Mesenchymal stem cell (in vitro differentiated cells and primary cell): ENCODE measurements at places on chromosomes 5 and 9.
A peak's percentile ranks its signal among the peaks of the same experiment; 100 is the strongest.

GRCh38 chr5:80275347-80275746, 19.5 kb upstream of the SERINC5 start:
- peak; percentile 18 for DNase-seq

- DNase-seq, result peak; percentile 68
Observed at GRCh38 chr5:122076050-122076461, 2.0 kb downstream of the LOX start.

DNA sequence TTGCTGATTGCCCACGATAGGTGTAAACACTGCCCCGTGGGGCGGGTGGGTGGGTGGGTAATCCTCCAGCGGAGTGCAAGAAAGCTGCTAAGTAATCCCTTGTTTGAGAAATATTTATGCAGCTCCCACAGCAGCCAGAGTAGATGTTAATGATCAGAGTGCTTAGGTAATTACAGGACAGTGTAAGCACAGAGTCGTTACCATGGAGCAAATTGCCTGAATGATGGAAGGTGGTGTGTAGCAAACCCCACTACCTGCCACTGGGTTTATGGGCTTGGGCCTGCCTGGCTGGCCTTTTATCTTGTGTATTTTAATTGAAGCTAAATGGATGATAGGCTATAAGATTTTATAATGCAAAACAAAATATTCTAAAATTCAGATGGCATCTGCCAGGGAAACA, 110.0 kb downstream of the COL5A1 start:
- no peak for DNase-seq

- no peak for DNase-seq
Observed at GRCh38 chr9:23615569-23615968, 210.5 kb downstream of the ELAVL2 start.

DNA sequence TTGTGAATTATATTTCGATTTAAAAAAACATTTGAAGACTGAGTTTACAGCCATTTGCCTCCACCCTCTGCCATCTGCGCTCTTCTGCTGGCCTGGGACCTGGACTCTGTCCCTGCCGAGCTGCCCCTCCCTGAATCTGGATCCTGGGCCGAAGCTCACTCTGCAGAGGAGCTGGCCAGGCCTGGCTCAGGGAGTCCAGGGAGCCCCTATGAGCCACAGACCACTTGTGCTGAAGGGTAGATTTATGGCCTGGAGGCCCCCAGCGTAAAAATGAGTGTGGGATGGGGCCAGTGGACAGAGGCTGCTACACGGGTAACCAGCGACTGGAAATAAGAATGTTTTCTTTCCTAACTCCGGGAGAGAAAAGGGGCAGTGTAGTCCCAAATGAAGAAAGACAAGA, 129.8 kb downstream of the FGF18 start:
- DNase-seq, result no peak

DNA sequence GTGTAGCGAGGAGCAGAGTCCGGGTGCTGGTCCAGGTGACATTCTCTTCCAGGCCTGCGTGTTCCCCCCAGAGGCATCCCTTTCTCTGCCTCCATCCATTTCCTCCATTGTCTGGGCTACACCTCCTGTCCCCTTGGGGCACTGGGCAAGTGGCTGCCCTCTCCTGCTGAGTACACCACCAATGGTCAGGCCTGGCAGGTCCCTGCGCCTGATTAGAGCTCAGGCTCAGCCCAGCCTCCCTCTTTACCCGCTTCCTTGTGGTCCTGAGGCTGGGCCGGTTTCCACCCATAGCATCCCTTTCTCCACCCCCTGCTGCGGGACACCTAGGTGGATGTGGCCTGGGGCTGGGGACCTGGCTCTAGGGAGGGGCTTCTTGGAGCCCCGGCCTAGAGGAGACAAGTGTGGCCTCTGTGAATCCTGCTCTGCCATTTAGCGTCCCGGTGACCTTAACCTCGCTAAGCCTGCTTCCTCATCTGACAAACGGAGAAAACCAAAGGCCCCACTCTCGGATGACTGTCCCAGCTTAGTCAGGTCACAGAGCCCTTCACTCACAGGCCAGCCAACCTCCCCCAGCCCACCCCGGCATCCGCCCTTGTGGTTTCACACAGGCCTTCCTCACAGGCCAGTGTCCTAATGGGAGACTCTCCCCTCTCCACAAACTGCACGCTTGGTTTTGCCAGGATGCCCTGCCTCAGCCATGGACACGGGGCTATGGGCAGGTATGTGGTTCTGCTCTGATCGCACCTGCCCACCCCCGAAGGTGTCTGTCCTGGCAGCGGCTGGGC, 12.9 kb downstream of the DOLPP1 start:
- DNase-seq, result no peak

GRCh38 chr5:124952566-124952965, 206.1 kb upstream of the ZNF608 start:
- DNase-seq, result no peak

GRCh38 chr9:135500071-135500524, 384 bp upstream of the MRPS2 start:
- DNase-seq, result no peak

- DNase-seq, result no peak
Observed at GRCh38 chr5:6711409-6712141, 1.7 kb upstream of the TENT4A start.

- peak; percentile 73 for DNase-seq
Observed at GRCh38 chr5:142316051-142316450, 8.8 kb downstream of the SPRY4 start.

DNA sequence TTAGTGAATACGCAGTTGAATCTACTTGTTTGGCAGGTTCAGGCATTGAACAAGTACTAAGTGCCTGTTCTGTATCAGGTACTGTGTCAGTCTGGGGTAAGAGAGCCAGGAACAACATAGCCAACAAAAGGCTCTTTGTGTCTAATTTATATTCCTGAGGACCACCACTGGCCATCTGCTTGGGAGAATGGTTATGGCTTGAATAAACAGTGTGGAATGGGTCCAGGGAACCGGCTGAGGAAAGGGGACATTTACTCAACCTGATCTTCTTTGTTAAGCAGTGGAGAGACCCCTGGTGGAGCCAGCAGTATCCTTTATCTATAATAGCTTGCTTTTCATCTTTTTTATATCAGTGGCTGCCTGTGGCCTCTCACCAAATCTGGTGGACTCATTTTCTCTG, 38.6 kb downstream of the EXOSC2 start:
- DNase-seq, result peak; percentile 15

DNA sequence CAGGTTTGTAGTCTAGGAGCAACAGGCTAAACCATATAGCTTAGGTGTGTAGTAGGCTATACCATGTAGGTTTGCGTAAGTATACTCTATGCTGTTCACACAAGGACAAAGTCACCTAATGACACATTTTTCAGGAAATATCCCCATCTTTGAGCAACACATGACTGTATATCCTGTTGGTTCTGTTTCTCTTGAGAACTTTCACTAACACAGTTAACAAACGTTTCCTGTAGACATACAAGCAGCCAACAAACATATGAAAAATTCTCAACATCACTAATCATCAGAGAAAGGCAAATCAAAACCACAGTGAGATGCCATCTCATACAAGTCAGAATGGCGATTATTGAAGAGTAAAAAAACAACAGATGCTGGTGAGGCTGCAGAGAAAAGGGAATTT, 68.2 kb downstream of the NR2F1-AS1 start:
- peak; percentile 82 for DNase-seq

DNA sequence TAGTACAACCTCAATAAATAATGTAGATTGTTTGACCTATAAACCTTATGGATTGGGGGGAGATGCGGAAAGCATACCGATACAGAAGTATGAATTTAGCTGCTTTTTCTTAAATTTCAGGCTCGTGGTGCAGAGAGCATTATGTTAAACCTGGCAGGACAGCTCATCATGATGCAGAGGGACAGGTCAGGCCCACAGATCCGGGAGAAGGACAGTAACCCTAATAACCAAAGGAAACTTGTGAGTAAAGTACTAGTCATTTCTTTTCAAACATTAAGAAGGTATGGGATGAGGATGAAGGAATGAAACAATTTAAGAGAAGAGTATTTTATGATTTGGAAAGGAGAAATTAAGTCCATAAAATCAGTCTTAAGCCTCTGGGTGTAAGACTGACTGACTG, 70.5 kb downstream of the ERMP1 start:
- DNase-seq, result no peak

- peak; percentile 28 for DNase-seq
Observed at GRCh38 chr5:8993031-8993430, 552.8 kb downstream of the SEMA5A start.

DNA sequence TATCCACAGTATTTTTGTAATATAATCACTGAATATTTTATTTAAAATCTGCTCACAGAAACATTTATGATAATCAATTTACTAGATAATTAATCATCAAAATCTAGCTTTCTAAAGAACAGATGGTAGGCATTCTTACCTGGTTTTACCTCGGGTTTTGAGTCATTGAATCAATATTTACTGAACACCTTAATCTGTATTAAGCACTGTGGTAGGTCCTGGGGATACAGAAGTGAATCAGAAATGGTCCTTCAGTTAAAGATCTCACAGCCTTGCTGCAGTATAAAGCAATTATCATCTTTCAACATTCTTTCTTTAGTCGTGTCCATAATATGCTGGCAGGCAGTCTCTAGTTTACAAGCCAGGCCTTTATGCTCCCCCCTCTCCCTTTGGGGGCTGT, 2.0 kb upstream of the MEIKIN start:
- DNase-seq, result no peak

GRCh38 chr9:76372336-76372735, 21.9 kb downstream of the RFK start:
- DNase-seq, result no peak

DNA sequence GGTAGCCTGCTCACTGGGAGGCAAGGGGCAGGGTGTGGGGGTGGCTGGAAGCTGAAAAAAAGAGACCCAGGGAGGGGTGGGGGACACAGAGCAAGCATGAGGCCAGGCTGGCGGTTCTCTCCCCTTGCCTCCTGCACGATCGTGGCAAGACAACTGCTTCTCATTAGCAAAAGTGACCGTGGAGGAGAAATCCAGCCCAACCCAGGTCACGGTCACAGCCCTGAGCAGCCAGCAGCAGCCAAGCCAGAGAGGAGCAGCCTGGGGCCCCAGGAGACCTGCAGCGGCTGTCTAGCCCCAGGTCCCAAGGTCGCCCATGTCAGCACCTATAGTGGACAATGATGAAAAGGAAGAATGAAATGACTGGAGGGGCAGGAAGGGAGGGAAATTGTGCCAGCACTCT, 89.1 kb downstream of the NRG2 start:
- DNase-seq, result no peak

DNA sequence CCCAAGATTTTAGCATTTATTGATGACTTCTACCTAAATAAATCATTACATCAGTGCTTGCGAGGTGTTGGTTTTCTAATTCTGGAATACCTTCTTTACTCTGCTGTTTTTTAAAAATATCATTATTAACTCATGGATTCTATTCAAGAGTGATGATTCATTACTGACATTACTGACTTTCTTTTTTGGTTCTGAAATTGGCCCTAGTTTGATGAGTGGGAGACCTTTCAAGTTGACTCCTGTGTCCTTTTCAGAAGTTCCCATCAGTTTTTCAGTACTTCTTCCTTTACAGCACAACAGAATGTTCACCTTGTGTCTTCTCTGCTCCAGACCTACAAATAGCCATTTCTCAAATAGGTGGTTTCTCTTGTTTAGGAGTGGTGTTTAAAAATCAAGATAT, 114.1 kb downstream of the PCSK5 start:
- no peak for DNase-seq

DNA sequence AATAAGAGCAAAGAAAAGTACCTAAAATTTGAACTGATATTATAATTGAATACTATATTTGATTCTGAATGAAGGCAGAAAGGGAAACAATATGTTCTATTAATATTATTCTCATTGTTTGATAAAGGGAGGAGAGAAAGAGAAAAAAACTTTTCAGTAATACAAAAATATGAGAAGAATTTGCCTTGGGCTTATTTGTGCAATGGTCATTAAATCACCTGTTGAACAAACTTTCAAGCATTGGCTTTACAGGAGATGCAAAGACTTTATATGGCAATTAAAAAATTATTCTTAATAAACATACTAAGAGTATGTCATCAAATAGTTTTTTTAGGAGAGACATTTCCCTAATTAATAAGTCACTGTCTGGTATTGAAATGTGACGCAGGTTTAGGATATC, 85.0 kb downstream of the CSNK1G3 start:
- no peak for DNase-seq

DNA sequence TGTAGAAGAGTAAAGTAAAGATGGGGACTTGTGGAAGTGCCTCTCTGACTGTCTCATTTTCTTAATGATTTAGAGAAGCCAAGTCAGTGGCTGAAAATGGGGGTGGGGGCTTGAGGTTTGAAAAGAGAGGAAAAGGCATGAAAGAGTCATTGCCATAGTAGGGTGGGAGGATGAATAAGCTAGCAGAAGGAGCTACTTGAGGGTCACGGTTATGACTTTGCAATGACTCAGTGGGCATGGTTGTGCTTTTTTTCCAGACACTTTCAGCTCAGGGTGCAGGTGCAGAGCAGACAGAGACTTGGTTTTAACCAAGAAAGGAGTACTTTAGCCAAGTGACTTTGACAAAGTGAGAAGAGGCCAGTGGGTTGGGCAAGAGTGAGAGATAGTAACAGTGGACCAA, 117.8 kb downstream of the PTTG1 start:
- DNase-seq, result no peak

DNA sequence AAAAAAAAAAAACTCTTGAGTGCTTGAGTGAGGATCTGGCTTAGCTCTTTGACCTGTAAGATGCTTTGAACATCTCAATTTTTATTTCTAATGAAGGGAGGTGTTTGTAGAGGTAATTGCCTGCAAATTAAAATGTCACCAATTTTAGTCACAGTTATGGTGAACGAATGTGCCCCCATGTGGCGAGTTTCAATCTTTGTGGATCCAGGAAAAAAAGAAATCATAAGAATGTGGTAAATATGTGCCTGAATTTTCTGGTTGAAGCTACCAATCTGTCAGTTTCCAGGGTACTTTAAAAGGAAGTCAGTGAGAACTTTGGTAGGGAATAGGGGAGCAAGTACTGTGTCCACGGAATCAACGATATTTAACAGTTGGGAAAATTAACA, 1772.4 kb upstream of the CDH9 start:
- DNase-seq, result no peak

GRCh38 chr9:119092125-119092524, 277.1 kb downstream of the BRINP1 start:
- no peak for DNase-seq

DNA sequence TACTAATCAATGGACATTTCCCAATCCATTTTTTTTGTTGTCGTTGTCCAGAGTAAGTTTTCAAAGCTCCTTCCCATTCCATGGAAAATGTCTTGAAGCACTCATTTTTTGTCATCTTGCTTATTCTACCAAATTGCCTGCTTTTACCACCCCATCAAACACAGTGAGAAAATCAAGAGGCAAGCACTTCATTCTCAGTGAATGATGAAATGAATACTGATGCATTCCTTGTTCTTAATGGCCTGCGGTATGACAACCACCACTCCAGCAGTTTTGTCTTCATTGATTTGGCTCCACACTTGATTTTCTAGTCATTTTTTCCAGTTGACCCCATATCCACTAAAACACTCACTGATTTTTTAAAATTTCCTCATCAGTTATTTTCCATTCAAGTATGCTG, 193.5 kb upstream of the ANKH start:
- DNase-seq, result no peak

GRCh38 chr9:137156567-137157375, 13.1 kb downstream of the LRRC26 start:
- peak; percentile 33 for DNase-seq
